Esophagus squamous epithelium (tissue), 5 donors: ENCODE measurements at places on chromosomes 6 and 20. TPM values are rescaled to one million over a fixed set of nuclear protein-coding genes. Genes with fewer than 3 reads are reported as not detected.

GRCh38 chr20:31560746-31561598 is 44.1 kb upstream of the ID1 start:
- no peak for DNase-seq

- no peak for DNase-seq
Measured at GRCh38 chr20:24998121-24998520, 5.6 kb upstream of the APMAP start.

- no peak for DNase-seq
Measured at GRCh38 chr6:146433881-146434731, 109.5 kb upstream of the RAB32 start.

- no peak for DNase-seq
Measured at GRCh38 chr20:48776306-48776705, 51.5 kb downstream of the PREX1 start.

- no peak for DNase-seq
Measured at GRCh38 chr20:40276301-40276700, 412.7 kb downstream of the MAFB start.

The MATN4 gene
- 0.68 TPM for total RNA-seq

DNA sequence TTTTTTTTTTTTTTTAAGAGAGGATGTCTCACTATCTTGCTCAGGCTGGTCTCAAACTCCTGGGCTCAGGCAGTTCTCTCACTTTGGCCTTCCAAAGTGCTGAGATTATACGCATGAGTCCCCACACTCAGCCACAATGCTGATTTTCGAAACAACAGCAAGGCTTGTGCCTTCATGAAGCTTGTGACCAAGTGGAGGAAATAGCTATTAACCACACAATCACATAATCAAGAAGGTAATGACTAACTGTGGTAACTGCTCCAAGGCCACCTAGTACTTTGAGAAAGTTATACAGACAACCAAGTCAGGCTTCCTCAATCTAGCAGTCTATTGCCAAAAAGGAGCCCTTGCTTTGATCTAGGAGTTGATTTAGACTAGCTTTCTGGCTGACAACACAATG is 46.3 kb downstream of the SOD2 start:
- DNase-seq = no peak

DNA sequence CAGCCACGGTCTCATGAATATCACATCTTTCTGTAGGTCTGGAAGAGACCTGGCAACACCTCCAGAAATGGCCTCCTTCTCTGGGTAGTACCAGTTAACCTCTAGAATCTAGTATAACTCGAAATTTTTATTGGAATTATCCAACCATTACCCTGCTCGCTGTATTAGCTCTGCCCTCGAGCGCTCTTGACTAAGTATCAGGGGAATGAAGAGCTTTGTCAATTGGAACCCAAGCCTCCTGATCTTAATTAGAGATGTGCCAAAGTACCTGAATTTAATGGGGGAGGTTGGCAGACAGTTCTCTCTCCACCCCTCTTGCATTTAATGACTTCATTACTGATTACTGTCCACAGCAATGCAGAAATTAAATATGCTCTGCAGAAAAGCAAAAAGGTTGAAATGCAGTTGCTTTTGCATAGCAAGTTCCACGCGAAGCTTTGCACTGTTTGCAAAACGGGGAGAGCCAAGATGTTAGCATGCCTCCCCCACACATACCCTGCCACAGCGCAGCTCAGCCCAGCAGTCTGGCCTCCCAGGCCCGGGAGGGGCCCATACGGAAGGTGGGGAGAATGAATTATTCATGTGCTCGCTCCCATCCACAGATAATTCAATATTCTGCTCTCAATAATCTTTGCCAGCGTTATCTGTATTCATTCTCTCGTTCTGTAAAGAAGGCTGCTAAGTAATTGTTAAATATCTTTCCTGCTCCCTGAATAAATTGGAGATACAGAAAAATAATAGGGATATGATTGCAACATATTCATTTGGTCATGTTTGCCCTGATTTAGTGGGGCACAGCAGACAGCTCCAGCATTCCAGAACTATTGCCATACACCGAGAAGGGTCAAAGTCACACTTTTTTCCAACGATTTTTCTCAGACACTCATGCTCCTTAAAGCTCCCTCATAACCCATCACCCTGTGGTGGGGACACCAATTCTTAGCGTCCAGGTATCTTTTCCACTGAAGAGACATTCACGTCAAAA is 305.8 kb downstream of the CDH26 start:
- DNase-seq = no peak

DNA sequence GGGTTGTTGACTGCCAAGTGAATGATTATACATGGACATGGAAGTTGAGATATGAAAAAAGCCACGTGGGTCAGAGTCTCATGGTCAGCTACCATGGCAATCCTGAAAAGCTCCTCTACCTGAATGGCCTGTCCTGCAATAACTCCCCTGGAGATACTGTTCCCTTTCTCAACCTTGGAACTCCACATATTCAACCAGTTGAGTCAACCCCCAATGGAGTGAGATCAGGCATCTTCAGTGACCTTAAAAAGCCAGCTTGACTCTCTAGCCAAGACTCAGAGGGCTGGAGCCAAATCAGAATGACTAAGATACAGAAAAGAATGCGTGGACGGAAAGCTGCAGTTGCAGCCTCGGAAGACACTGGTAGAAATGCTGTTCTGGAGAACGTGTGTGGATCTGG is 341.3 kb downstream of the FOXA2 start:
- DNase-seq = no peak

The GPR31 gene
- total RNA-seq = not detected

- DNase-seq = no peak
Measured at GRCh38 chr6:159262586-159262985, 93.4 kb downstream of the FNDC1 start.

DNA sequence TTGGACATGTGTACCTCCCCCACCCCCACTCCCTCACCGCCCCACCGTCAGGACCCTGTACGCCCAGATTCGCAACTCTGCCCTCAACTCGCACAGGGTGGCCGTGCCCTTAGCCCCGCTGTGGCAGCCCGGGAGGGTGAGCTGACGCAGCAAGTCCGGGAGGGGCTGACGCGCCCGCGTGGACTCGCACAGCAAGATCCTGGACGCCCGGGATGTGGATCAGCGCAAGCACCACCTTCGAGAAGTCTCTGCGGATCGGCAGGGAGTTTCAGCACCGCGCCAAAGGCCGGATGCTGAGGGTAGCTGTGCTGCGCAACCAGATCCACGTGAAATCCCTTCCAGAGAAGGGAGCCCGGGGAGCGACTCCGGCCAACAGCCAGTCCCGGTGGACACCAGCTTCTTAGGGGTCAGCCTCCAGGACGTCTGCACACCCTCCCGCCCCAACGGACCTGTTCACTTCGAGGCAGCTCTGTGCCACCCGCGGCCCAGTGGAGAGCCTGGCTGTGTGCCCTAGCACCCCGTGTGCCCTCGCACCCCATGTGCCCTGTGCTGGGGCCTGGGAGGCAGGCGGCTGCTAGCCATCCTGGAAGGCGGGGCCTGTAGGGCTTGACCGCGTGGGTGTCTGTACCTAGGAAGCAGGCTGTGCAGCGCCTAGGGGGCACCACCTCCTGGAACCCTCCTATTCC is 6.7 kb upstream of the GJA10 start:
- no peak for DNase-seq

GRCh38 chr6:39281312-39281980 is 32.8 kb downstream of the KCNK17 start:
- DNase-seq = no peak

DNA sequence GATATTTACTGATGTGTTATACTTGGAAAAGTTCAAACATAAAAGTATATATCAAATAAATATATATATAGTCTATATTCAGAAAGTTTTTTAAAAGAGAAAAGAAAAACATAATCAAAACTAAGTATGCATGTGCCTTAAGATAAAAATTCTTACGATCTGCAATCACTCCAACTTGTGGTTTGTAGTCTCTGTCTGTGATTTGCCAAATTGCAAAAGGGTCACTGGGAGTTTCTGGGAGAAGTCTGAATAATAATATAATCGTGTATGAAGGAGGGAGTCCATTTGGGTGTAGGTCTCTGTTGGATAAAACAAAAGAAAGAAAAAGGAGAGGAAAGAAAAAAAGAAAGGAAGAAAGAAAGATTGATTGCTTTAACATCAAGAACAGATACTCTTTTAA is 92.4 kb downstream of the COL12A1 start:
- no peak for DNase-seq

GRCh38 chr6:96094077-96094476 is 78.3 kb downstream of the FUT9 start:
- DNase-seq = no peak

- DNase-seq = no peak
Measured at GRCh38 chr6:99905209-99906106, 88.6 kb downstream of the MCHR2 start.

DNA sequence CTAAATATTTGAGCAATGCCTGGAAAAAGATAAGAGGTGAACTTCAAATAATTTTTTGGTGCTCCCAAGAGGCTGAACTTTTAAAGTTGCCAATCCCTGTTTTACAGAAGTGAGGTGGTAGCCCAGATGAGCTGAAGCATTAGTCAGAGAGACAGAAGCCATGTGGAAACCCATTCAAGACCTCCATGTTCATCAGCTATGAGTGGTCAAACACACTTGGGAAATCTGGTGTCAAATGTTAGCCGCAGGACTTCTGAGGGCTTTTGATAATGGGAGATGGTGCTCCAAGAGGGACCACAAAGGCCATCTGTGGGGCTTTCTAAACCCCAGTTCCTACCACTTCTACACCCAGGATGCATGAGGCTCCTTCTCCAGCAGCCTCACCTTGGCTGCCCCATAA is 77.5 kb upstream of the MRPS10 start:
- no peak for DNase-seq

The TOX2 gene
- 0.99 TPM for total RNA-seq

The MYO6 gene
- total RNA-seq = 35.3 TPM

GRCh38 chr20:46857061-46857831 is 37.4 kb upstream of the EYA2 start:
- no peak for DNase-seq

GRCh38 chr6:27668442-27669294 is 195.8 kb upstream of the ZNF184 start:
- no peak for DNase-seq

GRCh38 chr6:65637289-65638046 is 69.6 kb downstream of the EYS start:
- no peak for DNase-seq

- DNase-seq = no peak
Measured at GRCh38 chr6:52373151-52373690, 11.3 kb downstream of the PAQR8 start.

The SLC32A1 gene
- total RNA-seq = not detected

The ECT2L gene
- total RNA-seq = not detected

The ZNF133 gene
- 10.1 TPM for total RNA-seq

The MYLK2 gene
- total RNA-seq = not detected

The MYCT1 gene
- total RNA-seq = 7.8 TPM

The DPPA5 gene
- not detected for total RNA-seq

The PRICKLE4 gene
- 5.1 TPM for total RNA-seq

DNA sequence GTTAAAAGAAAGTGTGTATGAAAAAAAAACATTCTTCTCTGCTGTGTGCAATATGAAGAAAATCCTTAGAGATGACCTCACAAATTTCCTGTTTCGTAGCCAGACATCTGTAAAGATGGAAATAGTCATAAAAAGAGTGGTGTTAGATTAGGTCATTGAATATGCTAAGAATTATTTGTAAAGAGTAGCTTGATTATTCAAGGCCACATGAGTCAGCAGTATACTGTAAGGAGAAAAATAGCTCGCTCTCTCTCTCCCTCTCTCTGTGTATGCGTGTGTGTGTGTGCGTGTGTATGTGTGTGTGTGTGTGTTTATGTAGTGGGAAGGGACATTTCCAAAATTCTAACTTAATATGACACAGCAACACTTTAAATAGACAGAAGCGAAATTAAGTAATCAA is 78.8 kb downstream of the PTCHD4 start:
- DNase-seq = no peak

DNA sequence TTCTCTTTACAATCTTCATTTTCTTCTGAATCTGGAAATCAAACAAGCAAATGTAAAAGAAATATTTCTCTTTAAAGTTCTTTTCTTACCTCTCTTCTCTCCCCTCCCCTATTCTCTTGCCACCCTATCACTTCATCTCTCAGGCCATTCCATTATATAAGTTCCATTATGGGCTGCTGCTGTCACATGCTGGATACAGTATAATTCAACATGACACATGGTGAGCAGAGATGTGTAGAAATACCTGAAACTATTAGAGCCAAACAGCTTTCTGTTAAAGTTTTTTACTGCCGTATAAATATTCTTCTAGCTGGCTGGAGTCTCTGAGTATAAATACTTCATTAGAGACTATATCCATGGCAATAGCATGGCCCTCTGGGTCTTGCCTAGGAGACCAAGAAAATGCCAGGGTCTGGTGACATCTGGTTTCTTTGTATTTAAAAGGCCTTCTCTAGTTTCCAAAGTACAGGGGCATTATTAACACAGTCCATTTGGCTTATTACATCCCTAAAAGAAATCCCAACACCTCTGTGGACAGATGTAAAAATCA is 139.6 kb downstream of the TFAP2B start:
- no peak for DNase-seq

DNA sequence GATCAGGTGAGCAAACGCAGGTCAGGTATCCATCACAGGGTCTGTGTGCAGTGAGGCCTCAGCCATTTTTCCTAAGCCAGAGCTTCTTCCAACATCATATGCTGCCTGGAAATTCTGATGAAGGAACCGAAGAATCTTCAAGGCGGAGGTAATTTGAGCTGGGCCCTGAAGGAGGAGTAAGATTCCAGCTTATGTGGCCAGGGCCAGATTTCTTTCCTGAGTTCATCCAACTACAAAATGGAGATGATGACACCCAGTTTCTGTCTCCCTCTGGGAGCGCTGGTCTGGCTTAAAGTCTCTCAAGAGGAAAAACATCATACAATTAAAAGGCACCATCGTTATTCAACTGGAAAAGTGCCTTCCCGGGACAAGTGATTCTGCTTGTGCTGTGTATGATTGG is 6.9 kb upstream of the MANBAL start:
- DNase-seq = no peak

- no peak for DNase-seq
Measured at GRCh38 chr6:129472239-129472638, 237.7 kb downstream of the ARHGAP18 start.

GRCh38 chr6:36686668-36687513 is 8.4 kb downstream of the CDKN1A start:
- DNase-seq = no peak

The OR12D3 gene
- total RNA-seq = not detected

DNA sequence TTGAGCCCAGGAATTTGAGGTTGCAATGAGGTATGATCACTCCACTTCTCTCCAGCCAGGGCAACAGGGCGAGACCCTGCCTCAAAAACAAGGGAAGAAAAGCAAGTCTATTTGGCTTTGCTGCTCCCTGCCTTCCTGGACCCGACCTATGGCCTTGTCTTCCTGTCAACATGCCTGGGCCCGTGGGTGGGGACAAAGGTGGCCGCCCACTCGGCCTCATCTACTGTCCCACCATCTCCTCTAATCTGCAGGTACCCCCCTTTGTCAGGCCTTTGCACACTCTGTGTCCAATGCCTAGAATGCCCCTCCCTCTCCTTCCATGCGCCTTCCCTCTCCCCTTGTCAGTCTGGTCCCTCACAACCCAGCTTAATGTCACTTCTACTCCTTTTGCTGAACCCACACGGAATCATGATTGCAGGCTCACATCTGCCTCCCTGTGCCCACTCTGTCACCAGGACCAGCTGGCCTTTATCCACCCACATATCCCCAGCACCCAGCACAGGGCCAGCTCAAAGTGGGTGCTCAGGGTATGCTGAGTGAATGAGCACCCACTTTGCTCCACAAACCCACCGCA is 40.3 kb downstream of the MDFI start:
- DNase-seq = no peak
